ENCODE measurements at places on chromosomes 5 and 9.

DNA sequence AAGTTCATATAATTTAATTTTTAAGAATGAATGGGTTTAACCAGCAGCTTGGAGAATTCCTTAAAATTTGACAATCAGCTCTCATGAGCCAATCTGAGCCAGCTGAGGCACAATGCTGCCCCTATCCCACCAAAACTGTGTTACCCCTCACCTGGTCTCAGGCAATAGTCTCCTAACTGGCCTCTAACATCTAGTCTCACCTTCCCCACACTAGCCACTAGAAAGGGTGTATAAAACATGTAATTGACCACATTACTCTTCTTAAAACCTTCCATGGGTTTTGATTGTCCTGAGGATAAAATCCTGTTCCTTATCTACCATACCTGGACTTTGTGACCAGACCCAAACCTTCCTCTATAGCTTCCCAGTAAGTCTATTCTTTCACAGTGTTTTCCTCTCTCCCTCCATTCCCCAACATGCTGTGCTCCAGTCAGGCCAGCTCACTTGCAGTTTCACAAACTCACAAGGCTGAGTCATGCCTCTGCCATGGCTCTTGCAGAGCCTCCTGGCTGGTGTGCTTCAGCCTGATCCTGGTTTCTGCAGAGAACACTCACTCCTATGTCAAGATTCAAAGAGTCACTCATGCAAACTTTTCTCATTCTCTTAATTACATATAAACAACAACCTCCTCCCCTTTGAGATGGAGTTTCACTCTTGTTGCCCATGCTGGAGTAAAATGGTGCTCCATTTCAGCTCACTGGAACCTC lies 16.0 kb upstream of the ZCCHC7 start:
- no peak for DNase-seq

DNA sequence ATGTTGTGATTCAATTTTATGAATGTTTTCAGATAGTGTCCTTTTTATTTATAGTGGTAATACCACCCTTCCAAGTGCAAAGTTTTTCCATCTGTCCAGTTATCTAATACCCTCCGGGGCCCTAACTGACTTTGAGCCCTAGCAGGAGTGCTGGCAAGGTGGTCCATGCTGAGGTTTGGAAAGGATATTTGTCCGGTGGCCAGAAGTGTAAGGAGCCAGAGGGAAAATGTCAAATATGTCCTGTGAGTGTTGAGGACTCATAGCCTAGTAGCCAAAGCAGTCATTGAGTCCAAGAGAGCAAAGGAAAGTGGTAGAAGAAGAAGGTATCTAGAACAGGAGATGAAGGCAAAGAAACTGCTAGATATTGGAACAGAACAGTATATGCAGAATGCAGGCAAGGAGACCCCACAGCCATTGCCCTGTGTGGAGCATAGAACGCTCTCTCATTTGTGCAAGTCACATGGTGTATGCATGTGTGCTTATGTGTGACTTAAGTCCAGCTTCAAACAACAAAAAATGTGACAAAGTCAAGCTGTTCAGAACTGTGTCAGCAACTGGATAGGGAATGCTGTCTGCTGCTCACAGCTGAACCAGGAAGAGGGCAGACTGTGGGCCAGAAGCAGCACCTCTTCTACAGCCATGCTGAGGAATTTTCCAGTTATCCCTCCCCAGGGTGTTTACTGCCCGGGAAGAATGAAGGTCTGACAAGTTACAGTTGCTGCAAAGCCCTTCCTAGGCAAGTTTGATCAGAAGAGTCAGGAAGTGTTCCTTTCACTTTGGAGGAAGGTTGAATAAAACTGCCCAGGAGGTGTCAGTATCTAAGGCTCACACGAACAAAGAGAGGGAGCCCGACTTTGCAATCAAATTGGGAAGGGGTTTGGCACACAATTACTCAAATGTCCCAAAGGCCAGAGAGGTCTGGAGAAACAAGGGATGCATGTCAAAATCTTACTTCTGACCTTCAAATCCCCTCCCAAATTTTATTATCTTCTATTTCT lies 463.3 kb upstream of the DMAC1 start:
- no peak for DNase-seq

DNA sequence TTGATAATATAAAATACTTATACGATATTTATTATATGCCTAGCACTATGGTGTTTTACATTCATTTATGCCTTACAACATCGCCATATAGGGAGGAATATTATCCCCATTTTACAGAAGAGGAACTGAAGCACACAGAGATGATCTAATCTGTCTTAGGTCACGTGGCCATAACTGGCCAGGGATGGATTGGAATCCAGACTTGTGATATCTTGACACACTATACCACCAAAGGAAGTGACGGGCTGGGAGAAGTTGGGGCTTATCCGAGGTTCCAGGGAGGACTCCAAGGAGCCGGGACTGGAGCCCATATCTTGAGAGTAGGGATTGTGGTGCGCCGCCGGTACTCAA lies 129.8 kb downstream of the TMEM174 start:
- DNase-seq = no peak

DNA sequence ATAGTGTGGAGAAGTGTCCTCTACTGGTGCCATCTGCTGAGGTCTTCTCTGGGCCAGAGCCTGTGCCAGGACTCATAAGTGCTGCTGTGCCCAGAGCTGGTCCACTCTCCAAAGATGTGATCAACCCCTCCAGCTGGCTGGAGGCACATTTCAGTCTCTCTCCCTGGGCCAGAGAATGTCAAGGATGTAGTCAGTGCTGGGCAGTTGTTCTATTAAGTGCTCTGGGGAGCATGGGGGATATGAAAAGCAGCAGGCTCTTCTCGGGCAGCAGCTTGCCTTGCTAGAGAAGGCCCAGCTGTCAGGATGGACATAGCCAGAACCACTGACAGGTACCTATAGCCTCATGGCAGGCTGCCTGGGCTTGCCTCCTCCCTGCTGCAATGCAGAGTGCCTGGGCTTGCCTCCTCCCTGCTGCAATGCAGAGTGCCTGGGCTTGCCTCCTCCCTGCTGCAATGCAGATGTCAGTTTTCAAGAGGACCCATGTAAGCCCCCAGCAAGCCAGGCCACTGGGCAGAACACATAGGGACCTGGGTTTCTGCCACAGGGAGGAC lies 157.2 kb upstream of the PANK3 start:
- no peak for DNase-seq

DNA sequence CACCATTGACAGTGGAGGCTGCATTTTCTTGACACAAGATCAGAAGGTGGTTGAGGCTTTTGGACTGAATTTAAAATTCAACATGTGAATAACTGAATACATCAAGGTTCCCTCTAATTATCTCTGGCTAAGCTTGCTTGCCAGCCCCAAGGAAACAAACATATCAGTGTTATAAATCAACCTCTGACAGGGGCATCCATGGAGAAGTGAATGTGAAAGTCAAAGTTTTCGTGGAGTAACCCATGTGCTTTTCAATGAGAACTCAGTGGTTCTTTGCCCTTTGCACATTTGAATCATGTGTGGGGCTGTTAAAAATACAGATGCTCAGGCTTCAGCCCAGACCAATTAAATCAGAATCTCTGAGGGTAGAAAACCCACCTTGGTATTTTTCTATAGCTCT lies 128.9 kb downstream of the LRRC70 start:
- DNase-seq = no peak
